ENCODE measurements at places on chromosomes 2 and 18.

DNA sequence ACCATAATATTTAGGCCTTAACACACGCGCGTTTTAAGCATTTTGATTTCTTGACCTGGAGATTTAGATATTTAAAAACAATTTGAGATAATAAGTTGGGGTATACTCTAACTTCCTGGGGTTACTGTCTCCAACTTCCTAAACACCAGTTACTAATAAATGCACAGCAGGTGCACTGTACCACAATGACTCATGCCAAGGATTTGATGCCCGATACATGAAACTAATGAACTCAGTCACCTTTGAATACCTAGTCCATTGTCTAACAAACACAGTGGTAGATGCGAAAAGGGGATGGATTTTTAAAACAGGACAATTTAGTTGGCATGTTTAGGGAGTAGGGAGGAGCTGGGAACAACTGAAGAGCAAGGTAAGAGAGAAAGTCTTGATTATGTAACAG lies 21.2 kb downstream of the CABYR start:
- no peak for DNase-seq

DNA sequence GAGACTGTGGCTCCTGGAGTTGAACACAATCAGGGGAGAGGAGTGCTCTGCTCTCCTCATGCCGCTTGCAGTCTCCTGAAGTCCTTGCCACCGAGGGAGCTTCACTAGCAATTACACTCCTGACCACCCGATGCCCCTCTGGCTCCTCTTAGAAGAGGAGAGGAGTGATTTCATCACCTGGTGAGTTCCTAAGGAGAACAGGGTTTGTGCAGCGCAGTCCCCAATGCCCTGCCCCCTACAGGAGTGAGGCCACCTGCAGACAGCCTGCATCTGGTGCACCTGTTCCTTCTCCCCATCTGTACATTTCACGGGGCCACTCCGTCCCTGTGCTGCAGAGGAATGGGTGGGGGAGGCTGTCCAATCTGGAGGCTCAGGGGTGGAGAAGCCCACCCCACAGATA lies 267.2 kb downstream of the HRH4 start:
- DNase-seq: no peak

DNA sequence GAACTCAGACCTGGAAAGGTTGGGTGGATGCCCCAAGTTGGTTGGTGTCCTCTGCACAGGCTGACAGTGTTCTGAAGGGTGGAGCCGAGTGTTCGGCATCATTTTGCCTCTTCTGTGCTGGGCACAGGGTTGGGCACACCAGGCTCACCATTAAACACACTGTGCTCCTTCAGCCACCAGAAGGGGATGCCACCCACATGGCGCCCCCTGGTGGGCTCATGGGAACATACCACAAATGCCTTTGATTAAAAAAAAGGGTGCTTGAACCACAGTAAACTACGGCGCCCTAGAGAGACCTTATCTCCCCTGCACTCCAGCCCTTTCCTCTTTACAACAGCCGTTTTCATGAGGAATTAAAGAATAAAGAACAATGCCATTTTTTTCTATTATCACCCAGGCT lies 89.4 kb downstream of the CELF4 start:
- peak; percentile 52 for DNase-seq

- DNase-seq: peak; percentile 76
Observed at GRCh38 chr2:69911985-69912563, 2.8 kb upstream of the MXD1 start.

- no peak for DNase-seq
Observed at GRCh38 chr18:78101091-78101490, 851.4 kb downstream of the GALR1 start.

DNA sequence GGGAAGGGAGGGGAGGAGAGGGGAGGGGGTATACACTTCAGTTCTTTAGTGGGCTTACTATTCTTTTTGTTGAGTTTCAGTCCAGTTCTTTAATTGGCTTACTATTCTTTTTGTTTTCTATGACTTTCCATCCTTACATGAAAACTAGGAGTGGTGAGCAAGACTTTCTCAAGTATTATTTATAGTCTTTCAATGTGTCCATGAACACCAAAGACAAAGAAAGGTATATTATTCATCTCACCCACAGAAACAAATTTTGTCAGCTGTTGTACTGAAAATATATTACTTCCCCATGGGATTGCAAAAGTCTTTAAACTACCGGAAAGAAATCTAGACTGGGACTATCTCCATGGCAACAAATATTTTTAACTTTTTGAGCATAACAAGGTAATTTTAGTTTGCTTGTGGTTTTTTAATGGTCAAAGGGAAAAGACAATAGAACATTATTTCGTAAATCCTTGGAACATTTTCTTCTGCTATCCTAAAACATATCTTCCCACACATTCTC lies 17.6 kb downstream of the ADAM17 start:
- no peak for DNase-seq

- DNase-seq: no peak
Observed at GRCh38 chr2:25198209-25198525, 29.8 kb upstream of the POMC start.

DNA sequence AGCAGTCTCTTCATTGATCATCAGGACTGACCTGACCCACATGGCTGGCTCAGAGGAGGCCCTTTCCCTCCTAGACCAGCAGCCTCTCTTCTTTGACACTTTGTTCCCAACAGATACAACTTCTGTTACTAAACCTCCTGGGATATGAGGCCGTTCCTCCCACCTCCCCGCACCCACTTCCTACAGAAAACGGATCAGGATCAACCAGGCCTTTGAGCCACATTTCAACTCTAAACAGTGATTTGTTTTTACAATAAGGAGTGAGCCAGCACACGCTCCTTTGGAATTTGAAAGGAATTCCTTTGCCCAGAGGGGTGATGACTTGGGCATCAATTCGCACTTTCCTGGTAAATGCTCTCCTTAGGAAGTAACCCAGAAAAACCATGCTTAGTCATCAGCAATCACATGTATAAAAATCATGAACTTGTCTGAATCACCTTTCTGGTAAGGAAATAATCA lies 180.4 kb downstream of the FAM124B start:
- no peak for DNase-seq

- DNase-seq: no peak
Observed at GRCh38 chr18:76860411-76860810, 38.1 kb downstream of the ZNF236 start.

GRCh38 chr2:205220559-205220958 lies 461.7 kb upstream of the NRP2 start:
- no peak for DNase-seq

- DNase-seq: no peak
Observed at GRCh38 chr2:160472839-160473251, 20.8 kb downstream of the RBMS1 start.

DNA sequence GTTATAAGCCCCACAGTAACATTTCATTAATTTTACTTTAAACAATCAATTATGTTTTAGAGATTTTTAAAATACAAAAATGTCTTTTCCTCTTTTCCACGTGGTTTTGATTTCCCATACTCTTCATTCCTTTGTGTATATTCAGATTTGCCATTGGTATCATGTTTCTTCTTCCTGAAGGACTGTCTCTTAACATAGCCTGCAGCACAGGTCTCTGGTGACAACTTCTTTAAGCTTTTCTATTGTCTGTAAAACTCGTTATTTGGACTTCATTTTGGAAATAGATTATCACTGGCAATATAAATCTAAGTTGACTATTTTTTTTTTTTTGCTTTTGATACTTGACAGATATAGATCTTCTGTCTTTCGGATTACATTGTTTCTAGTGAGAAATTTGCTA lies 115.2 kb upstream of the KLHL29 start:
- DNase-seq: no peak

- peak; percentile 6 for DNase-seq
Observed at GRCh38 chr2:197908990-197909776, 104.8 kb downstream of the PLCL1 start.

GRCh38 chr2:32484937-32485336 lies 128.1 kb downstream of the BIRC6 start:
- peak; percentile 36 for DNase-seq

DNA sequence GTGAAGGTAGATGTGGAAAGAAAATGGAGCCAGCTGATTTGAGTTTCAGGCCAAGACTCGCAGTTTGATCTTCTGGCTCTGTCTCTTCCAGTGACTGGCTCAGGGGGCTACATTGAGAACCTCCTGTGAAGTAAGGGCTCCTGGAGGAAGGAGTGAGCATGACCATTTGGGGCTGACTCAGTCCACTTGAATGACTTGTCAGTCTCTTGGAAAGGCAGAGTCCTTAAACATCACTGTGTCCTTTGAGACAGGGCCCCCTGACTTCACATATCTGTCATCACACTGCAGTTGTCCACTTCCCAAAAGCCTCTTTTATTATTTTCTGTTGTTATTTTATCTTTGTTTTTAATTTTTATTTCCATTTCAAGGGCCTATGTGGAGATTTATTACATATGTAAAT lies 204.6 kb upstream of the APCDD1 start:
- no peak for DNase-seq

DNA sequence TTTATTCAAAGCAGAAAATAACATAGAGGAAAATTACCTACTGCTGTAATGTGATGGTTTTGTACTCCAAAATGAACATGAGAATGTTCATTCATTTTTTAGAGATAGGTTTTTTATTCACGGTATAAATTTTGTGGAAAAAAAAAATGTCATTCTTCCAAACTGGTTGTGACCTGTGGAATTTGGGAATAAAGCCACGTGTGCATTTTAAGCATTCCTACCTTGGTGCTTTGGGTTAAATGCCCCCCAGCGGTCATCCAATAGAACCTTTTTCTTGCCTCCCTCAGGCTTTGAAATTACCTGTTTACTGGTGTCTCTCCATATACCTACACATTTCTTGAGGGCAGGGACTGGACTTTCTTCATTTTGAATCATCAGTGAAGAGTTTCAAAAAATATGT lies 740.7 kb downstream of the DPP10 start:
- DNase-seq: no peak

DNA sequence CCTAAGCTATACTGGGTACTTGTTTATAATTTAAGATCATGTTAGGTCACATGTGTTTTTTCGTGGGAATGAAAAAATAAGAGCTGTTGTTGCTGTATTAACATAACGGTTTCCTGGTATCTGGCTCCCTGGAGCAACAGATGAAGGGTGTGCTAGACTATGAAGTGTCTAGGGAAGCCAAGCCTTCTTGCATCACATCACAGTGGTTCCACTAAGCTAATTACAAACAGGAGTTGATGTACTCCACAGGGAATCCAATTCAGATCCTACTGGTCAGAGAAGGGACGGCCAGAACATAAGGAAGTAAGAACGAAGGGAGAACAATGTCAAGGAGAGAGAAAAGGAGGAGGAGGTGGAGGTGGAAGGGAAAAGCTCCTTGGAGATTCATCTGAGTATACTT lies 193.0 kb upstream of the CYP26B1 start:
- DNase-seq: no peak

GRCh38 chr2:216679658-216680024 lies 15.7 kb downstream of the IGFBP5 start:
- no peak for DNase-seq

DNA sequence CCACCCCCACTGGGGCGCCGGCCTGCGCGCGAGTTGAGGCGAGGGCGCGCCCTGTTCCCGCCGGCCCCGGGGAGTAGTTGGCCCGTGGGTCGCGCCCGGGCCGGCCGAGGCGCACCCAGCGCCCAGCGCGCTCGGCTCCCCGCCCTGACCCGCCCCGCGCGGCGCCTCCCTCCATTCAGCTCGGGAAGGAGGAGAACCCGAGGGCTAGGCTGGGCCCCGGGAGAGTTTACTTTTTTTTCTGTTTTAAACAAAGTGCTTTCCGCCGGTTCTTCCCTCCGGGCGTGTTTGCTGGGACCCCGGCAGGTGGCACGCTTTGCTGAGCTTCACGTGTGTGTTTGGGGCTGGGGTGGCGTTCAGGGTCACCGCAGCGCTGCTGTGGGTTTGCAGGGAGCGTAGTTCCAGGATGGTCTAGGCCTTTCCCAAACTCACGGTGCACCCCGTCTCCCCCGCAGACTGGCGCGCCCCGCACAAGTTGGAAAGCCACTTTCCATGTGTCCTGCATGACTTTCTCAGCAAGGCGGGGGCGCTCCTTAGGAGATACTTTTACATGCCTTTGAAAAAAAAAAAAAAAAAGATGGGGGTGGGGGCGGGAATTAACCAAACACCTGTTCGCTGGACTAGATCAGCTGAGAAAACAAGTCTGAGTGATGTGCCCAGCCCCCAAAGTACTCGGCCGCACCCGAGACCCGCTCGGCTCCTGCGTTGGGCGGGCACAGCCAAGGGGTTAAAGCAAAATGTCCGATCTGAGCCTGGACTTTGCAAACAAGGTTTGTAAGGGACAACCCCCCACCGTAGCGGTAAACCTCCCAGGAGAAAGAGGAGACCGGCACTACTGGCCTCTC lies 825 bp downstream of the ITGA6 start:
- DNase-seq: peak; percentile 35

GRCh38 chr2:73999881-74000597 lies 15.3 kb downstream of the TET3 start:
- no peak for DNase-seq

GRCh38 chr2:130767408-130767775 lies 12.1 kb downstream of the AMER3 start:
- DNase-seq: no peak

Measured in erythroblast (primary cell).